Stimulated activated CD4-positive, alpha-beta T cell treated with anti-CD3 and anti-CD28 coated beads, TNF-alpha, amount 100 ng/mL, for 48 hours (primary cell): ENCODE measurements at places on chromosomes 2 and 18.

GRCh38 chr18:3172097-3172496 lies 47.7 kb downstream of the MYOM1 start:
- DNase-seq = no peak

GRCh38 chr2:60094450-60094929 lies 459.0 kb downstream of the BCL11A start:
- DNase-seq = no peak

GRCh38 chr2:105806996-105807395 lies 62.3 kb downstream of the NCK2 start:
- no peak for DNase-seq

DNA sequence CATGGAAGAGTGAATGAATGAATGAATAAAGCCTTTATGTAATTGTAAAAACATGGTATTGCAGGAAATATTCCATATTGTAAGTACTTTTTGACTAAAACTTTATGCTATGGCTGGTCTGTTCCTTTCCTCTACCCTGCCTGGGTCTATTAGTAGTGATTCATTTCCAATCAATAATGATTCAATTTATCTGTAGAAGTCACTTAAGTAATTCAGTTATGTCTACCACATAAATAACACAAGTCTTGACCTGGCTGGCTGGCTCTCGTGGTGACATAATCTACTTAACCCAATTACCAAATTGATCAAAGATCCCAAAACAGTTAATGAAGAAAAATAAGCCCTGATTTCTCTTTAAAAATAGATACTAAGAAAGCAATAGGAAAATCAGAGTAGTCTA lies 7.8 kb upstream of the ARHGAP28 start:
- DNase-seq = no peak

DNA sequence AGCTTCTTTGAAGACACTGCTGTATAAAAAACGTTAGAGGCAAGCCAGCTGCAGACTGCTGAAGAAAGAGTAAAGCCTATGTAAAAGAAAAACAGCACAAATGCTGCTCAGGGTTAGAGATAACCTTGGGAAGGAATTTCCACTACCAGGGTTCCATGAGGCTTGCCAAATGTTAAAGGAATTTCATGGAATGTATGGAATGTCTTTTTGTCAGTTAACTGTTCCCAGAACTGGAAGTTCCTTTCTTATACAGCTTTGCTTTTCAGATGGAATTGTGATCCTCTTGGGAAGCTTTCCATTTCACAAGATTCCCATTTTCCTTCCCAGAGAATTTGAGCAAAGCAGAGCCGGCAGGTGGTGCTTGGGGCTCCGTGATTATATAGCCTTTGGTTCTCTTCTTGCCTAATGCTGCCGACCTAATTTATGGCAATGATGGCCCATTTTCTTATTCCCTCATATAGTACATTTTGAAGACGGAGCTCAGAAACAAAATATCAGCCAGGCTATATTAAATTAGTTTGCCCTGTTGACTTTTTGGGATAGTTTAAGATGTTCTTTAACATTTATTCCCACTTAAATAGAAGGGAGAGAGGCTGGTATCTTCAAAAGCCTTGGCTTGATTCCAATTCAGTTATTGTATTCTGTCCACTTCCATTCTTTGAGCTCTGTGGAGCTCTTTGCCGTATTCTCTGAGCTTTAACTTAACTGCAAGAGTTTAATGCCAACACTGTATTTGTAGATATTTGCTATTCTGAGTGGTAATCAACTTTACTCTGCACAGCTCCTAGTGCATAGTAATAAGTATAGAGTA lies 162.3 kb downstream of the PHLPP1 start:
- DNase-seq = no peak

GRCh38 chr2:144541396-144541795 lies 21.5 kb upstream of the ZEB2 start:
- no peak for DNase-seq

- DNase-seq = no peak
Measured at GRCh38 chr2:20330192-20330591, 20.5 kb downstream of the PUM2 start.

DNA sequence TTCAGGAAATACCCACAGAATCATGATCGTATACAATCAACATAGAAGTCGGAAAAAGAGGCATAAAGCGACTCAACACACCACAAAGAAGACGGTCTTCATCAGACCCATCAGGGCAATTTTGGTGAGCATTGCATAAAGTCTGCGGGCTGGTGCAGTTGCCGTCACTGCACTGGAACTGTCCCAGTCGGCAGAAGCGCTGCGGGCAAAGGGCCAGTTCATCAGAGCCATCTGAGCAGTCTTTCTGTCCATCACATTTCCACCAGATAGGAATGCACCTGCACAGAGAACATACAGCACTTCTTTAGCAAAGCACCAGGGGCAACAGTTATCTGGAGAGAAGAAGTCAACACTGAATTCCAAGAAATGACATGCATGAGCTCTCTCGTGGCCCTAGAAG lies 105.7 kb downstream of the DHRS9 start:
- DNase-seq = no peak

GRCh38 chr2:150403457-150403856 lies 84.0 kb downstream of the RND3 start:
- no peak for DNase-seq

- no peak for DNase-seq
Measured at GRCh38 chr18:6370410-6370809, 44.3 kb downstream of the L3MBTL4 start.

DNA sequence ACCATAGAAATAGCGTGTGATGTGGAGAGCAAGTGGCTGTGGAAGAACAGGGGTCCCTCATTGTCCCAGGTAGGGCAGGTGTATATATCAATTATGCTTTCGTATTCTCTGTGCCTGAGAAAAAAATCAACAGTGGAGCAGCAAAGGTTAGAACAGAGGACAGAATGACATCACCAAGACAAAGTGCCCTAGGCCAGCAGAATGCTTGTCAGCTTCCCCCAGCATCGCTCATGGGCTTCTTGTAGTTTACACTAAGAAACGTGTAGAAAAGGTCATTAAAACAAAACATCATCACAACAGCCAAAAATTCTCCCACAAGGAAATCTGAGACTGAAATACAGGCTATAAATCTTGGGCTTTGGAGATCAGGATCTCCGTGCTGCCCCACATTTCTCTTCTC lies 288.0 kb downstream of the TDRD15 start:
- DNase-seq = no peak

- no peak for DNase-seq
Measured at GRCh38 chr2:9484533-9484932, 10.2 kb downstream of the IAH1 start.
